ENCODE measurements at places on chromosomes 13 and 19.

DNA sequence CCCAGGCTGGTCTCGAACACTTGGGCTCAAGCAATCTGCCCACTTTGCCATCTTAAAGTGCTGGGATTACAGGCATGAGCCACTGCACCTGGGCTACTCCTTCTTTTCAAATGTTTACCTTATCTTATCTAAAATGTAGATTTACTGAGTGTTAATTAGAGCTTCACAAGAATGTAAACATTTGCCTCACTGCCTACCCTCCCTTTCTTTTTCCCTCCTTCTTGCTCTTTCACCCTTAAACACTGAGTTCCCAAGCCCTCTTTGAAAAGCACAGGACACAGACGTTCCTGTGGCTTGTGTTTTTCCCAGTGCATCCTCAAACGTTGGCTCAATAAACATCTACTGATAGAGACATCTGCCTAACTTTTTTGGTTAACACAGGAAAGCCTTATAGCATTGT is 32.7 kb upstream of the CYSLTR2 start:
- no peak for DNase-seq

- no peak for DNase-seq
Measured at GRCh38 chr13:54628383-54628782, 1599.8 kb downstream of the OLFM4 start.

- DNase-seq: no peak
Measured at GRCh38 chr19:58229255-58229639, 533 bp downstream of the ZNF544 start.

- DNase-seq: peak; percentile 45
Measured at GRCh38 chr13:108895220-108895704, 265.9 kb downstream of the MYO16 start.

DNA sequence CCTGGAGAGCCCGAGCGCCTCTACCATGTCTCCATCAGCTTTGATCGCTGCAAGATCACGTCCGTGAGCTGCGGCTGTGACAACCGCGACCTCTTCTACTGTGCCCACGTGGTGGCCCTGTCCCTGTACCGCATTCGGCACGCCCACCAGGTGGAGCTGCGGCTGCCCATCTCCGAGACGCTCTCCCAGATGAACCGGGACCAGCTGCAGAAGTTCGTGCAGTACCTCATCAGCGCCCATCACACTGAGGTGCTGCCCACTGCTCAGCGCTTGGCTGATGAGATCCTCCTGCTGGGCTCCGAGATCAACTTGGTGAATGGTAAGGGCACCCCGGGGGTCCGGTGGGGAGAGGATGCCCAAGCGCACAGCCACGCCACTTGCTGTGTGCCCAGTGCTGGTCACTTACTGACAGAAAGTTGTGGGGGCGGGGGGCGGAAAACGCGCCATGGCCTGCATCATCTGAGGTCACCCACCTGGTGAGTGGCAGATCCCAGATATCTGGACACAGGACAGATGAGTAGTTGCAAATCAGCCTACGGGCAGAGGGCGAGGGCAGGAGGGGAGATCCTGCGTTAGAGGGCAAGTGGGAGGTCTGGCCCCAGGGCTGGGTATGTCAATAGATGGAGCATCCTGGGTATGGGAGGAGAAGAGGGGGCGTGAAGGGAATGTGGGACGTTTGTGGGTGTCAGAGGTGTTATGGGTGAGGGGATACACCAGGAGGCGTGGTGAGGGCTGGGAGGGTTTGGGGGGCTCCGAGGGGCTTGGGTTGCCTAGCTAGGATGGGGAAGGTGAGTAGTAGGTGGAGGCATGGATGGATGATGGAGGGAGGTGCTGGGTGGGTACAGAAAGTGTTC is 9.8 kb downstream of the ZSWIM4 start:
- no peak for DNase-seq

- no peak for DNase-seq
Measured at GRCh38 chr19:44552324-44552723, 22.8 kb upstream of the CEACAM20 start.

GRCh38 chr13:37627428-37627827 is 28.9 kb upstream of the POSTN start:
- DNase-seq: no peak

DNA sequence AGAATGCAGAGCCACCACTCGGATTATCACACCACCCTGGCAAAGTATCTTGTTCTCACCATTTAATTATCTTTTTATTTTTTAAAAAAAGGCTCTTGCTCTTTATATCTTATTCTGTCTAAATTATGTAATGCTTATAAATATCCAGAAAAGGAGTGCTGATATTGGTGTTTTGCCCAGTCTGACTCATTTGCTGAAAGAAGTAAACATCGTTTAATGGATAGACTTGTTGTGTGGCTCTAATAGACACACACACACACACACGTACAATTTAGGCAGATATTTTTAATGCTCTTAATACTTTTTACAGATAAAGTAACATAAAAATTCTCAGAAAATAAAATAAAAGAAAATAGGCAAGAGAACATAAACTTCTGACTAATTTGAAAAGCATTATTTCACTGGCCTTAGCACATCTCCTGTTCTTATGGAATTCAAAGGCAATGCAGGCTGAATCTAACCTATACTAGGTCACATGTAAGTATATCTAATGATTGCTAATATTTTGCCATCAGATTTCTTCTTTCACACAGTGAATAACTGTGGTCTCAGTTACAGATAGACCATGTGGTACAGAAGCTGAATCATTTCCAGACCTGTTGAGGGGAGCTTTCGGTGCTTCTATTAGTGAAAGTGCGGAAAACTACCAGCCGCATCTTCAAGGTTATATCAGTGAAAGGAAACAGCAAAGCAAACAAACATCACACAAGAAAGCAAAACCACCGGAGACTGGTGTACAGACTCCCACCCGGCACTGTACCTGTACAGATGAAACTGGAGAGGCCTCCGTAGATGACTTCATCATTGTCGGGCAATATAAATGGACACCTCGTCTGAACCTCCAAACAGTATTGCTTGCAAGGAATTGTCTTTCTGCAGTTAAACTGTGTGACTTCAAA is 642.1 kb upstream of the ARGLU1 start:
- DNase-seq: no peak

DNA sequence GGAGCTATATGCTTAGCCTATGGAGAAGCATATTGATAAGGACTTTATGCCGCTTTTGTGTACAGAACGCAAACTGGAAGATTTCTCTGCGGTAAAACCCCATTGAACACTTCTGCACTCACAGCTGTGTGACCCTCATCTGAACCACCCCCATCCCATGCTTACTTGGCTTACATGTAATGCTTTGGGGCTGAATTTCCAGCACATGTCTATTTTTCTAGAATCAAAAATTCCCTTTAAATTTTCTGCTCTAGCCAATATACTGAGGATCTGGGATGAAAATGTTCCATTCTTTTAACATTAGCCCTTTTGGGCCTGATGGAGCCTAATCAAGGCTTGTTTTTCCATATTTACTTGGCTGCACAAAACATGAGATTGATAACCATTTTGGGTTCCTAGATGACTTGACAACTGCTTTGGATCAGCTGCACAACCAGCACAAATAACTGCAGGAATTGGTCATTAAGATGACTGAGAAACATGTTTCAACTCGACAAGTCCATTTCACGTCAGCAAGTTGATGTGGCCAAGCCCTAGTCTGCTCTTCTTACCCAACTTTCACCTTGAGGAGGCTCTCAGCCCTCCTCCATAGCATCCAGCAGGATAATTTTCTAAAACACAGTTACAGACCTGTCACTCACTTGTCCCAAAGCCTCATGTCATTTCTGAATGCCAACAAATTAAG is 52.4 kb downstream of the TNFSF11 start:
- DNase-seq: no peak

DNA sequence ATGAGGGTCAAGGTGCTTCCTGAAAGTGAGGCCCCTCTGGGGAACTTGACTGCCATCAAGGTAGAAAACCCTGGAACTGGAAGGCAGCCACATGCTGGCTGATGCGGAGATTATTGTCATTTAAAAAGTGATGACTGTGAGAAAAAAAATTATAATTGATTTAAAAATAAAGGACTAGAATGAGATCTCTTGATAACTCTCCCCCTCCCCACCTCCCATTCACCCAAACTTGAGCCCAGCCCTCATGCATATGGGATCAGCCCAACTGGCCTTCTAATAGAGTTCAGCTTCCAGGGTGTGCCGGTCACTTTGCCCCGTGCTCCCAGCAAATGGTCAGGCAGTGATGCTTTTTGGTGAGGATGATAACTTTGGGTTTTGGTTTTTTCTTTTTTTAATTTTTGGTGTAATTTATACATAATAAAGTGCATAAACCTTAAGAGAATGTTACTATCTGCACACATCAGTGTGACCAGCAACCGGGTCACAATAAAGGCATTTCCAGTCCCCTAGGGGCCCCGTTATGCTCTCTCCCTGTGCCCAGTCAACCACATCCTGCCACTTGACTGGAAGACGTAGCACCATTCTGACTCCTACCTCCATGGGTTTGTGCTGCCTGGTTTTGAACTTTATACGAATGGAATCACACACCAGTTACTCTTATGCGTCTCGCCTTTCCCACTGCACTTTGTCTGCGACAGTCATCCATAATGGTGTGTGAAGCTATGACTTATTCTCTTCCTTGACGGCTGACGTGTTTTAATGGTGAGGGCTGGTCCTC is 187.9 kb downstream of the USP12 start:
- no peak for DNase-seq

GRCh38 chr19:13160557-13160956 is 10.3 kb downstream of the IER2 start:
- DNase-seq: no peak

- no peak for DNase-seq
Measured at GRCh38 chr13:42258747-42259146, 13.2 kb upstream of the AKAP11 start.

DNA sequence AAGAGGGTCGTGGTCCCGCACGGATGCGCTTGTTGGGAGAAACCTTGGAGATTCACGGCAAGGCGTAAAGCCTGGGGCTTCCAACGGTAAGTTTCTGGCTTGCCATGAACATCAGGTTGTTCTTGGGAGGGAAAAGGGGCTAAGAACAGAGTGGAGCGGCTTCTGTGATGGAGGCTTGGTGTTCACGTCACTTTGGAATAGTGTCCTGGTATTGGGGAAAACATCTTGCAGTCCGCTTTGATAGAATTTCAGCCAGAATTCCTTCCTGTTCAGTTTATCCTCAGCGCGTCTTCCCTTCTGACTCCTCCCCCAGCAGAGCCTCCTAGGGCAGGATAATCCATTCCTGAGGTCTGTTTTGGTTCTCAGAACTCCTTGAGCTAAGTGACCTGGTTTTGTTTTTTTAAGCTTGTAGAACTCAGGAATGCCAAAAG is 2.0 kb downstream of the KCTD15 start:
- no peak for DNase-seq

GRCh38 chr13:100883453-100883852 is 208.9 kb upstream of the TMTC4 start:
- no peak for DNase-seq

DNA sequence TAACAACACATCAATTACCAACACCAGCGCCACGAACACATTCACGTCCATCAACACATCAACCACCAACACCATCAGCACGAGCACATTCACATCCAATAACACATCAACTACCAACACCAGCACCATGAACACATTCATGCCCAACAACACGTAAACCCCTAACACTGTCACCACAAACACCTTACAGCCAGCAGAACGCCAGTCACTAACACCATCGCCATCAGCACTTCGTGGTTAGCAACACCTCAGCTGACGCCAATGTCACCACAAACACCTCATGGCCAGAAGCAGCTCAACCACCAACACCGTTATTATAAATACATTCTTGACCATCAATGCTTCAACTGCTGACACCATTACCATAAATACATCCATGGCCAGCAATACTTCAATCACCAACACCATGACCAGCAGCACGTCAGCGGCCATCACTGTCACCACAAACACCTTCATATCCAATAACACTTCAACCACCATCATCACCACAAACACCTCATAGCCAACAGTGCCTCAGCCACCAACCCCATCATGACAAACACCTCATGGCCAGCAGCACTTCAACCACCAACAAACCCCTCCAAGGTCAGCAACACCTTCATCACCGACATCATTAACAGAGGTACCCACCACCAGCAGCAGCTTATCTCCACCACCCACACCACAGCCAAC is 9.4 kb downstream of the FCER2 start:
- DNase-seq: peak; percentile 79

GRCh38 chr19:2455851-2456570 is 748 bp downstream of the LMNB2 start:
- peak; percentile 82 for DNase-seq

- no peak for DNase-seq
Measured at GRCh38 chr13:23725922-23726321, 155.7 kb downstream of the TNFRSF19 start.

DNA sequence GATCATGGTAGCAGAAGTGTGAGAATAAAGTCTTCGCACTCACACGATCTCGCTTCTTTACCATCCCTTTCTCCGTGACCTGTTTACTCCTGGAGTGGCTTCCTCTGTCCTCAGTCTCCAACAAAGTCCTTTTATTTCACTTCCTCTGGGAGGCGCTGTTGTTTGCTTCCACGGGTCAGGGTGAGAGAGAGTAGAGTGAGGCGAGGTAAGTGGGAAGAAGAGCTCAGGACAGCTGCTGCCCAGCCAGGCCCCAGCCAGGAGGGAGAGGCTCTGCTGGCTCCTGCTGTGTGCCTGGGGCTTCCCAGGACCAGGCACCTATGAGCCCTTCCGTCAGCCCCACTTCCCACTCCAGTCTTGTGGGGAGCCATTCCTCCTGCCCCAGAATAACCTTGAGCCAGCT is 242.1 kb downstream of the FGF9 start:
- DNase-seq: no peak

DNA sequence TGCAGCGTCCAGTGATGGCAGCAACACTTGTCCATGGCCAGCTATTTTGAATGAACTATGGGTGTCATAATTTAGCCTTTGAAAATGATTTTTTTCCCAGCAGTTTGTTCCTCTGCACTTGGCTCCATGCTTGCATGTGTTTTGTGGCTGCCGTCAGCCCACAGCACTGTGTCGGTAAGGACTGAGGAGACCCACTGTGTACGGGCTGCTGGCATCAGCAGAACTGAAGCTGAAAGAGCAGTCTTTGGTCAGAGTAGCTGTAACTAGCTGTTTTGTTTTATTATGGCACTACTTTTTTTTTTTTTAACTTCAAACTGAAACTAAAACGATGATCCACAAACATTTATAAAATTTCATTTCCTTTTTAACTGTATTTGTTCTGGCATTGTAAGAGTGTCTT is 50.3 kb upstream of the TEX29 start:
- DNase-seq: no peak

- no peak for DNase-seq
Measured at GRCh38 chr13:93217721-93218261, 8.8 kb upstream of the GPC6 start.

DNA sequence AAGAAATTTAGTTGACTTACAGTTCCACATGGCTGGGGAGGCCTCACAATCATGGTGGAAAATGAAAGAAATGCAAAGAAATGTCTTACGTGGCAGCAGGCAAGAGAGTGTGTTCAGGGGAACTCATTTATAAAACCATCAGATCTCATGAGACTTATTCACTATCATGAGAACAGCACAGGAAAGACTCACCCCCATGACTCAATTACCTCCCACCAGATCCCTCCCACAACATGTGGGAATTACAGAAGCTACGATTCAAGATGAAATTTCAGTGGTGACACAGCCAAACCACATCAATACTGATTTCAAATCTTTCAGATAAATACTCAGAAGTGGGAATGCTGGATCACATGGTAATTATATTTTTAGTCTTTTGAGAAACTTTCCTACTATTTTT is 1357.9 kb downstream of the SLITRK5 start:
- DNase-seq: no peak
